ENCODE measurements at places on chromosomes 13 and 19. TPM values are rescaled to one million over a fixed set of nuclear protein-coding genes. Genes with fewer than 3 reads are reported as not detected.

CYP4F2 gene
- not detected for total RNA-seq

ING1 gene
- total RNA-seq = 16.9 TPM

GJA3 gene
- total RNA-seq = 1.0 TPM

EXOC3L2 gene
- not detected for total RNA-seq

PRMT1 gene
- 529 TPM for total RNA-seq

SHISA7 gene
- total RNA-seq = not detected

GDF15 gene
- 0.28 TPM for total RNA-seq

CCNE1 gene
- total RNA-seq = 30.3 TPM

ZNF14 gene
- 7.8 TPM for total RNA-seq

MZF1 gene
- 14.8 TPM for total RNA-seq

GGN gene
- total RNA-seq = not detected

PLVAP gene
- total RNA-seq = not detected

SMIM44 gene
- not detected for total RNA-seq

CCDC8 gene
- total RNA-seq = not detected

CACNG6 gene
- total RNA-seq = not detected

RXFP2 gene
- total RNA-seq = not detected

SYCN gene
- not detected for total RNA-seq

DNA sequence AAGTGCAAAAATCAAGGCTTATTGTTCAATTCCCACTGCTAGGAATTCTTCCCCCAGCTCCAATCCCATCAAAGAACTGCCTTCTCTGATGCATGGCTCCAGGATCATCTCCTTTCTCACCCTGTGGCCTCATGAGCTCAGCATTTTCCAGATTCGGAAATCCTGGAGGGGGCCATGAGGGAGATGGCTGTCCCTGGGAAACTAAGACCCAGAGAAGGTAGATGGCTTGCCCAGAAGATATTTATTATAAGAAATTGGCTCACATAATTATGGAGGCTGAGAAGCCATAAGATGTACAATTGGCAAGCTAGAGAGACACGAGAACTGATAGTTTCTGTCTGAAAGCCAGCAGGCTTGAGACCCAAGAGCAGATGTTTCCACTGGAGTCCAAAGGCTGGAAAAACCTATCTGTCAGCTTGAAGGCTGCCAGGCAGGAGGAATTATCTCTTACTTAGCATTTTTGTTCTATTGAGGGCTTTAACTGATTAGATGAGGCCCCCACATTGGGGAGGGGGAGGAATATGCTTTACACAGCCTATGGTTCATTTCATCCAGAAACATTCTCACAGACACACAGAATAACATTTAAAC is 58.6 kb downstream of the GADD45B start:
- no peak for DNase-seq

DNA sequence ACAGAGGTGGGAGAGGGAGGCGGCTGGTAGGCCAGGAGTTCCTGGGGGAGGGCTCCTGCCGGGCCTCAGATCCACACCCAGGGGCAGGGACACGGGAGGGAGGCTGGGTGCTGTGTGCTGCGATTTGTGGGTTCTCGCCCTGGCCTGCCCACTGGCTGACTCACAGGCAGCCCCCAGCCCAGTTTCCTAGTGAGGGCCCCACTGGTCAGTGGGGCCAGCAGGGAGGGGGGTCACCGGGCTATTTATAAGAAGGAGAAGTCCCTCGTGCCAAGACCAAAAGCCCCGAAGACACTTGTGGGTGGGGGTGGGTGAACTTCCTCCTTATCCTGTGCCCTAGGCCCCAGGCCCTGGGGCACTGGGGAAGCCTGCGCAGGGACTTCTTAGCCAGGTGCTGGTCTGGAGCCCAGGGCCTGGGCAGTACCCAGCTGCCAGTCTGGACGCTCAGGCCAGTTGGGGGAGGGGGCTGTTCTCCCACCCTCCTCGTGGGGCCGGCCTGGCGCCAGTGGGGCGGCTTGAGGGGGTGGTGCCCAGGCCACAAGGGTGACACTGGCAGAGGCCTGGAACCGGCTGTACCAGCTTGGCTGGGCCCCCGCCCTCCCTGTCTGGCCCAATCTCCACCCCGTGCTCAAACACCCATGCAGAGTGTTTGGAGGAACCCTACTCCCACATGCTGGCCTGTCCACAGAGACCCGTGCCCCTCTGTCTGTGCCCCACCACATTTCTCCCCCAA is 5.0 kb upstream of the JUNB start:
- DNase-seq = no peak

DNA sequence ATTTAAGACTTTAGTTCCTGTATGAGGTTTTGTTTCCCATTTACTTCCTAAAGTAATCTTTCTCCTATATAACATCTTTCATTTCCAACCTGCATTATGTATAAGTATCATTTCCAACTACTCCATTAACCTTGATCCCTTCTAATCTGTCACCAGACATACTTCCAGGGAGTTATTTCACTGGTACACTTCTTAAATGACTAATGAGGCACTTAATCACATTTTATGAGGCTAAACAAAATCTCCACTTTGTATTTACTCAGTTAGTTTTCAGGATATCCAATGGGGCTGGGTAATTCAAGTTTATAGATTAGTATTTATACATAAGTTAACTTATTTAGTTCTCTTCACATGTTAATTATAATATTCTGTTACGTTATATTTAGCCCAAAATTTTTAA is 634.7 kb downstream of the PCDH17 start:
- DNase-seq = no peak

DNA sequence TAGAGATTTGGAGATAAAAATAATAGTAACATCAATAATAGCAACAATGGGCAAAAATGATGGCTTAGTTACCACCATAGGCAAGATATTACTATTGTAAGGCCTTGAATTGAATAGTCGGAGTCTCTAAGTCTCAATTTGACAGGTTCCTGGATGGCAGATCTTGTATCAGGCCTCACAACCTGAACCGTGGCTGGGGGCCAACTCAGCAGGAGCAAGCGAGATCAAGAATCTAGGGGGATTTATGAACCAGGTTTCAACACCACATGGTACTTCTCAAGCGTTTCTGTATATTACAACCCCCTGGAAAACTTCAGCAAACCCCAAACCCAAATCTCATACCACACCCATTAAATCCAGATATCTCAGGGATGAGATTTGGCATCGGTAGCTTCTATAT is 573.8 kb downstream of the LIG4 start:
- DNase-seq = no peak

- peak; percentile 17 for DNase-seq
Measured at GRCh38 chr19:17794731-17795494, at the start of gene B3GNT3. Gene B3GNT3 (plus strand): TSS chr19:17795138. CDS start chr19:17807808, 12,670 bp downstream.

DNA sequence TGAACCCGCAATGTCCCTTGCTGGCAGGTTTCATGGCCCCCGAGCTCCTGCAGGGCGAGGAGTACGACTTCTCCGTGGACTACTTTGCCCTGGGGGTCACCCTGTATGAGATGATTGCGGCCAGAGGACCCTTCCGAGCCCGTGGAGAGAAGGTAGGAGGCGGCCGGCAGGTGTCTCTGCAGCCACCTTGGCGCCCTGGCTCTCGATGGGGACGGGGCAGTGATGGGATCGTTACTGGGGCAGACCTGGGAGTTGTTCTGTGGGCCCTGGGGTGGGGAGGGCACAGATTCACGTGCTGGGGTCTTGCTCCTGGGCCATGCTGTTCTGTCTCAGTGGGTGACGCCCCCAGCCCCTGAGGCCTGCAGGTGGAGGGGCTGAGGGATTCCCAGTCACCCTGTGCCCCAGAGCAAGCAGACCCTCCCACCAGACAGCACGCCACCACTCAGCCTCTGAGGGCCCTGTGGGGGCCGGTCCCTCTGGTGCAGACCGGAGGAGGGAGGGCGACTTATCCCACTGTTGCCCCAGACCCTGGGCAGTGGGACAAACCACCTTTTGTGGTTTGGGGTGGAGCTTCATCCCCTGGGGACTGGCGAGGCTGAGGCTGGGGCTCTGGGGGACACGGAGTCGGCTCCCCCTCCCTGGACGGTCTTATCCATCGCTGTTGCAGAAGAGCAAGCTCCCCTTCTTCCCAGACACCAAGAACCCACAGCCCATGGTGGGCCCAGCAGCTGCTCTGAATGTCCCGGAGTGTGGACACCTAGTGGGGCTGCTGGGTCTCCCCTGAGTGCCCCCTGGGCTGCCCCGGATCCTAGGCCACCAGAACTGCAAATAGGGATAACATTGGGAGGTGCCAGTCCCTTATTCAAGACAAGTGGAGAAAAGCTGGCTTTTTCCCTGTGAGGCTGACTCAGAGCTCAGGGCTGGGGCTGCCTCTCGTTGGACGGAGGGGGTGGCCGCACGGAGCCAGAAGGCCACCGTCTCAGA is 27.5 kb upstream of the TMEM255B start:
- DNase-seq = no peak

DNA sequence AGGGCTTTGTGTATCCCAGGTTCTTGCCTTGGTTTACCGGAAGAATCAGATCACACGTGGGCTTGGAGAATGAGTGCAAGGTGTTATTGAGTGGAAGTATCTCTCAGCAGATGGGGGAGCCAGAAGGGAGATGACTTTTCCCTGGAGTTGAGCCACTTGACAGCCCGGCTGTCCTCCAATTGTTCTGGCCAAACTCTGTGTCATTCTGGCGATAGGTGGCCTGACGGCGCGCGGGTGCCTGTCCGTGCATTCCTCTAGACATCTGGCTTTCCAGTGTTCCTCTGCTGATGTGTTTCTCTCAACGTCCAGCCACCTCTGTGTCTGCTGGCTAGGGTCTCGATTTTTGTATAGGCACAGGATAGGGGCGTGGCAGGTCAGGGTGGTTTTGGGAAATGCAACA is 181.9 kb downstream of the SHISA2 start:
- DNase-seq = no peak

DNA sequence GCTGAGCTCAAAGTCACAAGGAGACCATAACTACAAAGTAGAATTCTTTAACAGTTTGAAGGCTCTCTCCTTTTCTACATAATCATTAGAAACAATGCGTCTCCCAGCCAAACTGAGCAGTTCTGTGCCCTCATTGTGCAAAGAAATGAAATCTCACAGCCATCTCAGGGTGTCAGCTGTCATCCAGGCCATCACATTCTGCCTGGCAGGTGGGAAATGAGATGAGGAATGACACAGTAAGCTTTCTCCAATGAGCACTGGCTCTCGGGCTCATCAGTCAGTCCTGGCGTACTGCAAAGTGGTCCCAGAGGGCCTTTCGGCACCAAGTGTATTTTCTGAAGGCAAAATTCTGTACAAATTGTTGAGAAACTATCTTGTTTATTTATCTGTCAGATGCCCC is 306.5 kb downstream of the KCTD12 start:
- no peak for DNase-seq

- no peak for DNase-seq
Measured at GRCh38 chr13:30868799-30869470, 37.1 kb upstream of the MEDAG start.

- no peak for DNase-seq
Measured at GRCh38 chr19:54145541-54146158, 8.1 kb downstream of the CNOT3 start.

GRCh38 chr19:37899966-37900365 is 6.4 kb downstream of the WDR87 start:
- no peak for DNase-seq

GRCh38 chr13:104143760-104144416 is 1077.7 kb upstream of the SLC10A2 start:
- DNase-seq = no peak

DNA sequence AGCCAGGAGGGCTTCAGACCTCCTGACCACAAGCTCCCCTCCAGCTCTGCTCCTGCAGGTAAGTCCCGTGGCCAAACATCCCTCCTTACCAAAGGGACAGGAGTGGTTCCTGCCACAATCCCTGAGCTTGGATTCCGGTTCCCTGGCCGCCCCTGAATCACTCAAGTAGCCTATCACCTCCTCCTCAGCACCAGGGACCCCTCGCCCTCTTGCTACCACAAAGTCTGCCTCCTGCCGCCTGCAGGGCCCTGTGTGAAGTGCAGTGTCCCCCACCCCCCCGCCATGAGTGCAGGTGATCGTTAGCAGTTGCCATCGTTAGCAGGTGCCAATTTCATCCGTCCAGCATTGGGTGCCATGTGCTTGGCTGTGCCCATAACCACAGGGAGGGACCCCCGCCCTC is 40.8 kb upstream of the RANBP3 start:
- DNase-seq = peak; percentile 36

DNA sequence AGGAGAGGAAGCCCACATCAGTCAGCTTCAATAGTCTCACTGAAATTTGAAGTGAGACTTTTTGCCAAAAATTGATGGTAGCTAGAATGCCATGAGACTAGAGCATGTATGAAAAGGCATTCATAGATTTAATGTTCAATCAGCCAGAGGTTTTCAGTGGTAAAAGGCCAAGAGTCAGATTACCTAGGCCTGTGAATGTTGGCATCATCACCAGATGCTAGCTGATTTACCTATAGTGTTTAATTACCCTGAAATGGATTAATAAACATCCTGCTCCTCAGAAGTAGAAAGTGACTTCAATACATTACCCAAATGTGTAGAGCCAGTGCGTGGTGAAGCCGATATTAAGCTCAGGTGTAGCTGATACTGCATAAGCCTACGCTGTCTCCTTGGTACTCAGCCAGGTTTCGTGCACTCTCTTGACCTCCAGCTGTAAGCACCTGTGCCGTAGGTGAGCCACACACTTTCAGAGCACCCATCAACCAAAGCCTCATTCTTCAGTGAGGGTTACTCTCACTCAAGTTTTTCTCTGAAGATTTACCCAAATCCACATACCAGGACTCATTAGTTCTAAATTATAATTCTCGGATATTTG is 1140.3 kb upstream of the SLC10A2 start:
- DNase-seq = no peak

- peak; percentile 4 for DNase-seq
Measured at GRCh38 chr13:32019612-32020233, 11.9 kb upstream of the FRY start.

GRCh38 chr19:56595548-56595899 is 422 bp downstream of the ZNF71 start:
- DNase-seq = no peak

GRCh38 chr13:110343241-110343865 is 36.3 kb downstream of the COL4A2 start:
- DNase-seq = no peak

- no peak for DNase-seq
Measured at GRCh38 chr19:46471116-46471733, at the start of gene PNMA8A. Gene PNMA8A (minus strand): TSS chr19:46471563. CDS start chr19:46471035, 528 bp downstream.

GRCh38 chr19:49712397-49712859 is 21.5 kb downstream of the CPT1C start:
- DNase-seq = no peak

GRCh38 chr19:1862424-1863327 is 703 bp downstream of the KLF16 start:
- peak; percentile 82 for DNase-seq

GRCh38 chr13:46598140-46598819 is 45.3 kb downstream of the LRCH1 start:
- DNase-seq = no peak

DNA sequence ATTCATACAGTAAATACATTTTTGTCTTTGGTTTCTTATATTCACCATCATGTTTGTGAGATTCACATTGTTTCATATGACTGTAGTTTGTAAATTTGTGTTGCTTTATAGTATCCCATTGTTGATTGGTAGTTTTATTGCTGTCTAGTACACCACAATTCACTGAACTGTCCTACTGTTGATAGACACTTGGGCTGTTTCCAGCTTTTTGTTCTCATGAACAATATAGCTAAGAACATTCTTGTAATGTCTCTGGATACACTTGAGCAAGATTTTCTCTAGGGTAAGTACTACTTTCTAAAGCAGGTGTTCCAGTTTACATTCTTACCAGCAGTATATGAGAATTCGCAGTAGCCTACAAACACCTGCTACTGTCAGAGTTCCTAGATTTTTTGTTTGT is 37.8 kb downstream of the SKA3 start:
- DNase-seq = no peak

GRCh38 chr19:51097166-51097738 is 11.0 kb downstream of the CTU1 start:
- DNase-seq = peak; percentile 42

- DNase-seq = peak; percentile 45
Measured at GRCh38 chr13:99916366-99917103, 55.0 kb downstream of the ZIC5 start.

GRCh38 chr19:45391346-45391745 is 13.5 kb downstream of the PPP1R13L start:
- no peak for DNase-seq
